ENCODE measurements at places on chromosomes 12 and 14.

DNA sequence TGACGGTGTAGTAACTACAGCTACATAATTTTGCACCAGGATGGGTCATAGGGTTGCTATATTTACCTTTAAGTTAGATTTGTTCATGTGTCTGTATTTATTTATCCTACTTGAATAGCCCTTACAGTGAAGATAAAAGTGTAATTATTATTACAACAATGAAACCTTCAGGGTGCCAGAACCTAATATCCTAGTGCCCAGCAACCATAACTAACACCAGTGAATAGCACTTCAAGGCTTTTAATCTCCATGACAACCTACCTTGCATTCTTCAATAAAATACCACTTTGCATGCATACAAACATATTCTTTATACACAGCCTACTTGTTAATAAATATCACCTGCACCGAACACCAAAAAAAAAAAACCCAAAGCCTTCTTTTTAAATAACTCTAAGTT lies 58.7 kb upstream of the G2E3 start:
- DNase-seq, result no peak

DNA sequence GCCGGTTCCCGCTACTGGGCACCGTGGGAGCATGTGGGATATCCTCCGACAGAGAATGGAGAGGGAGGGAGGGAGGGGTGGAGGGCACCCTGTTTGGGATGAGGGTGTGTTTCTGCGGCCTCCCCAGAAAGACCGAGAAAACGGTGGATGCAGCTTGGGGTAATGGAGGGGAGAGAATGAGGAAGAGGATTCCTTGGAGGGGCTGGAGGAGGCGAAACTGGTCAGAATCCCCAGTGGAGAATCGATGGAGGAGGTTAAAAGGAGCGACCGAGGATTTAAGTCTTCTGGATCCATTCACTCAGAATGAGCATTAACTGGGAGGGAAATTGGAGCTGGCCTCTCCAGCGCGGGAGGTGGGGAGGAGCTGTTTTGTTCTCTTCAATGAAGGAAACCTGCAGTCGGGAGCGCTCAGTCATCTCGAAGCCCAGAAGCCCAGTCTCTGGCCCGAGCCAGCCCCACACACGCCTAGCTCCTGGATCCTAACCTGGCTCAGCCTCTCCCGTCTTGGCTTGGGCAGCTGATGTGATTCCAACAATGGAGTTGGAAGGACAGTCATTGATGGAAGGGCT lies 581 bp downstream of the ARG2 start:
- DNase-seq, result no peak

- DNase-seq, result no peak
Observed at GRCh38 chr12:101257357-101257756, 22.5 kb upstream of the UTP20 start.

- DNase-seq, result no peak
Observed at GRCh38 chr14:65476273-65476941, 63.9 kb downstream of the FUT8 start.

- no peak for DNase-seq
Observed at GRCh38 chr12:20369305-20370013, 1.1 kb downstream of the PDE3A start.

DNA sequence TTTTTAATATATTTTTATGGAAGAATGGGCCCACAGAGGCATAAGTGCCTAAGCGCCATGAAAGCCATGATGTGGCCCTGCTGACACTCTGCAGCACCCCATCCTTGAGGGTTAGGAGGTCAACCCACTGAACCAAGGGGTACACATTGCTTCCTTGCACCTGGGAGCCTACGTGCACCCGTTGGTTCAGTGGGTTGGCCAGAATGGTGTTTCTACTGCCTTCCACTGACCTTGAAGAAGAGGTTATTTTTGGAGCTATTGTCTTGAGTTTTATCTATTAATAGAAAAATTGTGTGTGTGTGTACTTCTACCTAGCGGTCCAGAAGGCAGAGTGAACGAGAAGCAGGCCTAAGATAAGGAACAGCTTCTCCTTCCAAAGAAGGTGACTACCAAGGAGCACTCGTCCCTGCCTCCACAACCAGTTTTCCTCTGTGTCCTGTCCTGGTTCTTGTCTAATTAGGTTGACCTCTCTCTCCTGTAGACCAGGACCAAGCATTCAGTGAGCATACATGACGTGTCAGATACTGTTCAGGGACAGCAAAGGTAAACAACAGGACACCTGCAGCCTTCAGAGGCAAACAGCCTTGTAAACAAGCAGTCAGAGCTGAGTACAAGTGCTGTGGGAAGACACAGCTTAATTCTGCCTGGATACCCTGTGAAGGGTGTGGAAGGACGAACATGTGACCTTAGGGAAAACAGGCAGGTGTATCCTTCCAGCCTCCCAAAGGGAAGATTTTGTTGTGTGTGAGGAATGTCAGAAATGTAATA lies 30.4 kb upstream of the PLEK2 start:
- DNase-seq, result no peak

DNA sequence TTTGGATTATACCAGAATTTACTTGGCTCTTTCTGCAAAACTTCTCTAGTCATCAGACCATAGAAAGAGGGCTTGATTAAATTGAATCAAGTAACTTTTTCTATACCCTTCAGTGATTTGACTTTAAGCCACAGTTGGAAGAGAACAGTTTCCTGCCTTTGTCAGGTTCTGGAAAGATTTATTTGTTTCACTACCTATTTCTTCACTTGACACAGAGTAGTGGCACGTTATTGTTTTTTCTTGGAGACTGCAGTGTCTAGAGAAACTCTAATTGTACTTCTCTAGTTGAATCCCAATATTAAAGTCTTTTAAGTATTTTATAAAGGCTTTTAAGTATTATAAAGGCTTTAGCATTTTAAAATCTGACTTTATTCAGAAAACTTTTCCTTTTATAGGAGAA lies 138.1 kb downstream of the TMEM117 start:
- no peak for DNase-seq

GRCh38 chr12:70787612-70788011 lies 132.9 kb downstream of the PTPRR start:
- no peak for DNase-seq

GRCh38 chr12:112838731-112839130 lies 47.2 kb downstream of the RPH3A start:
- DNase-seq, result no peak

All from activated CD8-positive, alpha-beta memory T cell treated with anti-CD3 and anti-CD28 coated beads for 1 hour (primary cell).